Endothelial cell of umbilical vein (primary cell): ENCODE measurements at places on chromosomes 6 and 20. TPM values are rescaled to one million over a fixed set of nuclear protein-coding genes. Genes with fewer than 3 reads are reported as not detected.

DNA sequence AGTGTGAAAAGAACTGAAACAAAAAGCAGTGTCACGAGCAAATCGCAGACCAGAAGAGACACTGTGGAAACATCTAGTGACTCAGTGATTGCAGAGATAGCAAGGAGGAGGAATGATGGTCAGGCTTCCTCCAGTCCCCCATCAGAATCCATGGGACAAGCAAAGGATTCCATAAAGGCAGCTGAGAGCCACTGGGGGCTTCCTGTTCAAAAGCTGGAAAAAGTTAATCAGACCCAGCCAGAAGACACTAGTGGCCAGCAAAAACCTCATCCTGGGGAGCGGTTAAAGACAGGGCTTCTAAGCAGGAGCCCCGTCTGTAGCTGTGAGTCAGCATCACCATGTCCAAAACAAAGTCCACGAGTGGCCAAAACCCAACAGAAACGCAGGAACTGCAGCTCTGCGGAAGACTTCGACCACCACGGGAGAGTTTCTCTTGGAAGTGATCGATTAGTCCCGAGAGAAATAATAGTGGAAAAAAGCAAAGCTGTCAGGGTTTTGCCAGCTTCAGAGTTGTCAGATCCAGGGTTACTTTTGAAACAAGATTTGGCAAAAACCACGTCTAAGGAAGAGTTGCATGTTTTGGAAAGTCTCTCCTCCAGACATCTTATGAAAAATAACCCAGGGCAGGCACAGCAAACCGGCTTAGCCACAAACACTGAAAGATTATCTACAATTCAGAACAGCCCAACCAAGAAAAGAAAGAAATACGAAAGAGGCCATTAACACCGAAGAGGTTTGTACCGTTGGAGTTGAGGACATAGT is 51.0 kb downstream of the JAG1 start:
- DNase-seq, result peak; percentile 78

DNA sequence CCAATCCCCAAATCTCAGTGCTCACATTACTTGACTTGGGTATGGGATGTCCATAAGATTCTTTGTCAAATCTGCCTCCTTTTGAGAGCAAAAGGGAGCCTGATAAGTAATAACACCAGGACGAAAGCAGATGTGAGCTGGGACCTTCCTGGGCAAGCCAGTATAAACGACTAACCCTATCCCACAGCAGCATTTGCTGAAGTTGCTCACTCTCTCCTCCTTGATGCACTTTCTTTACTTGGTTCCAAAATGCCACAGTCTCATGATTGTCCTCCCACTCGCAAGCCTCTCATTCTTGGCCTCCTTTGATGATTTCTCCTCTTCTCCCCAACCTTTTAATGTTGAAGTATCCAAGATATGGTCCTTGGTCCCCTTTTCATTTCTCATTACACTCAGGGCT is 44.7 kb upstream of the TAGAP start:
- no peak for DNase-seq

Gene SPEF1
- total RNA-seq, result 0.32 and 0.44 TPM in 2 replicates

Gene PLN
- not detected in 2 replicates for total RNA-seq

- DNase-seq, result no peak
These were observed 503.7 kb upstream of the SULF2 start for GRCh38 chr20:48288930-48289507.

DNA sequence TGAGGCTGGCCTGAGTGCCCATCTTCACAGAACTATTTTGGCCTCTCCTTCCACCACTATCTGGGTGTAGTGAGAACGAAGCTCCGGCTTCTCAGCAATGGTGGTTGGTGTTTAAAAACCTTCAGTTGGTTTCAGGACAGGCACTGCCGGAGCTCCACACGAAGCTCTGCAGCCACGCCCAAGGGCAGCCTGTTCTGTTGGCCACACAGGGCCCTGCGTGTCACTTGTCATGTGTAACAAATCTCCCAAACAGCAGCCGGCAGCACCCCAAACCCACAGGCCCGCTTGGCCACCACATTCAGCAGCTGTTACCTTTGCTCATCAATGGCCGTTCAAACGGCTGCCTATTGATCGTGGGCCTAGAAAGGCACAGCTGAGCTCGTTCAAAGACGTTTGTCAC is 97.5 kb downstream of the ERMARD start:
- DNase-seq, result no peak

DNA sequence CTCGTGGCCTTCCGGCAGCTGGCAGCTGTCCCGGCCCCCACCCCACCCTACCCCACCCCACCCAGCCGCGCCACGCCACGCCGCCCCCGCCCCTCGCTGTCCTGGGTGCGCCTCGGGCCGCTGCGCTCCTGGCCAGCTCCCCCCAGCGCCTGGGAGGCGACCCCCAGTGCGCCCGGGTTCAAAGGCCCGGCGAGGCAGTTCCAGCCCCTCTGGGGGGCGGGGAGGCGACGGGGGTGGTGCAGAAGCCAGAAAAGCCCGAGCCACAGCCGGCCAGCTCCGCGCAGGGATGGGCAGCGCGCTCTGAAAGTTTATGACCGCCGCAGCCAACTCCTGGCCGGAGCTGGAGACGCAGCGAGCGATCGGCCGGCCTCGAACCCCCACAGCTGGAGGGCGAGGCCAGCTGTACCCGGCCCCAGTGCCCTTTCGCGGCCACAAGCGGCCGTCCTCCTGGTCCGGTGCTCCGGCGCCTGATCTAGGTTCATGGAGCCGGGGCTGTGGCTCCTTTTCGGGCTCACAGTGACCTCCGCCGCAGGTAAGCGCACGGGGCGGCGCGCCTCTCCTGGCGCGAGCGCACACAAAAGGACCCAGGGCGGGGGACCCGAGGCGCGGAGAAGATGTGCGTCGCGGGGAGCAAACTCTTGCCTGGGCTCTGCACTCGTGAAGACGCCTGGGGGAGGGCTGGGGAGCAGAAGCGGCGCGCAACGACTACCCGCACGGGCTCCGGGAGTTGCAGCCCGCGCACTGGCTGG is at the start of gene EDN3:
EDN3 (plus strand) TSS at position 279 of the 749 bp plus-strand sequence; CDS start at position 481, 202 bp downstream.
- no peak for DNase-seq

Gene NMBR
- not detected in 2 replicates for total RNA-seq

Gene ADGB
- total RNA-seq, result not detected in 2 replicates
